ENCODE measurements at places on chromosomes 12 and 14. TPM values are rescaled to one million over a fixed set of nuclear protein-coding genes. Genes with fewer than 3 reads are reported as not detected.

DNA sequence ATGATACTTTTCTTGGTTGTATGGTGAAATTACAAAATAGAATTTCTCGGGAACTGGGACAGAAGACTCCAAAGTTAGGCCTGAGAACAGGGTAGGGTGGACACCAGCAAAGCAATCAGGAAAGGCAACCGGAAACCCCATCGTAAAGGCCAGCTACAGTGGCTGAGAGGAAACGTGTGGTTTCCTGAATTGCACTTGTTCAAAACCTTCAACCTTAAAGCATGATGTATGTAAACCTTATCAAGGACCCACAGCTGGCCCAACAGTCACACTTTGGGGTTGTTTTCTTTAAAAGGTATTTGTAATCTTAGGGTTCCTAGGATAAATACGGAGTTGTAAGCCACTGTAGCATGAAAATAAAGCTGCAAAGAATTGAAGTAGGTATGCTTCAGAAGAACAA lies 2.2 kb upstream of the PTGDR start:
- no peak for ATAC-seq

DNA sequence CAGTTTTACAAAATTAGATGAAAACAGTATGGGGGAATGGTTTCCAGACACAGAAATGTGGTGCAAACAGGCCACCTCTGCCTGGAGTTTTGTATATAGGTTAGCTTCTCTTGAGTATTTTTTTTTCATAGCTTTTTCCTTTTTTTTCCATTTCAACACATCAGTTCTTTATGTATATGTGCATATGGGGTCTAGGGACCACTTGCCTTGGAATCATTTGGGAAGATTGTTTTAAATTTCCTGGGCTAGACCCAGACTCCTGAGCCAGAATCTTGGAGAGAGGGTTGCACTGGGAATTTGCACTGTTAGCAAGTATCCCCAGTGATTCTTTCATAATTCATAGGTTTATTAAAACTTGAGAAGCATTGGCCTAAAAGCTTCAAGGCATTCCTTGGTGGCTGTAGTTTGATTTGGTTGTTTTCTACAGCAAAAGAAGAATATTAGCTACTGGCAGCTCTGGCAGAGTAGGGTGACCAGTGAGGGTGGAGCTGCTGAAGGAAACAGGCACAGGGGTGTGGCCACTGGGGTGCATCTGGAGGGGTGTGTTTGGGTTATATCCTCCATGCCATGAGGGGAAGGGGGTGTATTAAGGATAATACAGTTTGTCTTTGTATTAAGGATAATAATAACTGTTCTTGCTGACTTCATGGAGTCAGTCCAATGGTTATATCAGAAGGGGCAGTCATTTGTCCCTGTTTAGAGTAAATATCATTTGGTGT lies 22.8 kb downstream of the PPP1R36 start:
- ATAC-seq = peak; percentile 28

GRCh38 chr12:4643747-4644146 lies 5.1 kb downstream of the AKAP3 start:
- no peak for ATAC-seq

- ATAC-seq = peak; percentile 74
Observed at GRCh38 chr12:88237954-88238353, 95.8 kb downstream of the TMTC3 start.

DNA sequence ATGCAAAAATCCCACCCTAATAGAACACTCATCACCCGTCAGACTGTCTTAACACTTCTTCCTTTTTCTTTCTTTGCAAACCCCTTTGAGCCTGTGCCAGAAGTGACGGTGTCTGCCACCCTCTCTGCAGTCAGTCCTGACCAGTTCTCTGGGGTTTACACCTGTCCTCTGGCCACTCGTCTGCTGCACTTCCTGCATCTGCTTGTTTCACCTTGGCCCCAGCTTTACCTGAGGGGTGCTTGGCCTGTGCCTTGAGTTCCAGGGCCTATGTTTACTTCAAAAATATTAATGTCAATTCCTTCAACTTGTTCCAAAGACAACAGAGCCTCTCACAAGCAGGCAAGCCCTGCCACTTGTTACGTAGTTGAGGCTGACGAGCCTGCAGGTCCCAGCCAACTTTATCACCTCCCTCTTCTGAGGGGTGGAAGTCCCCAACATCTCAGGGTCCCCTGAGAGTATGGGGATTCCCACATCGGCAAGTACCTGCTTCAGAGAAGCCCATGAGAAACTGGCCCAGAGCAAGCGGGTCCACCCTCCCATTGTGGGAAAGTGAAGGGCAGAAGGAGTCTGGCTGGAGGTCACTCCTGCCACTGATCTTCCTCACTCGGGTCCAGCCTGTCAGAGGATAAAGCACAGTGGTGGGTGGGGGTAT lies 205.4 kb downstream of the DAD1 start:
- ATAC-seq = no peak

Gene COQ10A
- total RNA-seq = 3.1 TPM

Gene SALL2
- 1.4 TPM for total RNA-seq

Gene KRT71
- not detected for total RNA-seq

Gene RHEBL1
- 0.44 TPM for total RNA-seq

Gene TEX52
- total RNA-seq = not detected

All from esophagus mucosa (tissue), 1 donor.